ENCODE measurements at places on chromosomes 16 and 17. TPM values are rescaled to one million over a fixed set of nuclear protein-coding genes. Genes with fewer than 3 reads are reported as not detected.

The MFSD6L gene
- 6.4 TPM for polyA plus RNA-seq

The RAI1 gene
- polyA plus RNA-seq, result 9.3 TPM

The DNAH17 gene
- polyA plus RNA-seq, result 4.4 TPM

The TGFB1I1 gene
- 32.0 TPM for polyA plus RNA-seq

The PGP gene
- 3.8 TPM for polyA plus RNA-seq

The NPIPA3 gene
- 2.6 TPM for polyA plus RNA-seq

The MYH2 gene
- not detected for polyA plus RNA-seq

The PYY gene
- not detected for polyA plus RNA-seq

The VWA3A gene
- 0.34 TPM for polyA plus RNA-seq

The CHAD gene
- polyA plus RNA-seq, result 5.6 TPM

The GLIS2 gene
- polyA plus RNA-seq, result 13.6 TPM

The GCSH gene
- polyA plus RNA-seq, result 20.1 TPM

The SLC38A7 gene
- 3.2 TPM for polyA plus RNA-seq

The ATP6V0A1 gene
- 17.6 TPM for polyA plus RNA-seq

The BOLA2 gene
- polyA plus RNA-seq, result 7.9 TPM

The HEXD gene
- polyA plus RNA-seq, result 62.8 TPM

The ACSM2A gene
- 0.90 TPM for polyA plus RNA-seq

The MAFG gene
- polyA plus RNA-seq, result 13.8 TPM

The B3GNT9 gene
- polyA plus RNA-seq, result 6.7 TPM

The KRT32 gene
- not detected for polyA plus RNA-seq

The CD300LB gene
- polyA plus RNA-seq, result 0.08 TPM

The NACA2 gene
- 0.13 TPM for polyA plus RNA-seq

The ZPBP2 gene
- polyA plus RNA-seq, result not detected

The CACNG5 gene
- not detected for polyA plus RNA-seq

The CCL16 gene
- polyA plus RNA-seq, result 0.09 TPM

The CLDN6 gene
- polyA plus RNA-seq, result 0.86 TPM
